ENCODE measurements at places on chromosomes 11 and 22.
A peak's percentile ranks its signal among the peaks of the same experiment; 100 is the strongest.

- peak; percentile 15 for DNase-seq
Measured at GRCh38 chr11:76234416-76235232, 28.3 kb upstream of the WNT11 start.

GRCh38 chr11:79227767-79228755 is 212.8 kb downstream of the TENM4 start:
- no peak for DNase-seq

DNA sequence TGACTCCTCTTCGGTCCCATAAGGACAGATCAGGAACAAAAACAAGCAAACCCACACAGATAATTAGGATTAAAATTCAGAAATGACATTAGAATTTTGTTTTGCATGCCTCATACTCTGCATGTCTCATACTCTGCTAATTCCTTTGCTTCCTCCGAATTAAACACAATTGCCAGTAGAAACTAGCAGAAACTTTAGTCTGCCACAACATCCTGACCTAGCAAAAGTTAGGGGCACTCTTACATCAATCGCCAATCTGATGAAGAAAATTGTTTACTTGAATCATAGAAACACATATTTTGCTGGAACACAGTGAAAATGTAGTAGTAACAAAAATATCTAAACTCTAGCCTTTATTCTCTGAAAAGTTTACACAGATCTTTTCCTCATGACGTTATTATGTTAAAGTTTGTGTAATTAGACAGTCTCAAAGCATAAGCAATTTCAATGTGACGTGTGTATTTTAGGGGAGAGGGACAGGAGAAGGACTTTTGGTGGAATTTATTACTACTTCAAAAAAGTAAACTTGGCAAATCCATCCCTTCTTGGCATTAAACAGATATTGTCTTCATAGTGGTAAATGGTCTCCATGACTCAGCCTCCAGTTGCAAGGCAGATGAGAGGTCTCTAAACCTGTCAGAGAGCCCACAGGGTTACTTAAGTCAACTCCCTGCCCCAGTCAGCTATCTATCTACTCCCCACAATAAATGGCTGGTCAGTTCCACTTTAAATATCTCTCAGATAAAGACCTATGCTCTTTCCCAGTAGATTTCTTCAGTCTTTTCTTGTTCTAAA is 249.8 kb upstream of the UBASH3B start:
- DNase-seq, result no peak

DNA sequence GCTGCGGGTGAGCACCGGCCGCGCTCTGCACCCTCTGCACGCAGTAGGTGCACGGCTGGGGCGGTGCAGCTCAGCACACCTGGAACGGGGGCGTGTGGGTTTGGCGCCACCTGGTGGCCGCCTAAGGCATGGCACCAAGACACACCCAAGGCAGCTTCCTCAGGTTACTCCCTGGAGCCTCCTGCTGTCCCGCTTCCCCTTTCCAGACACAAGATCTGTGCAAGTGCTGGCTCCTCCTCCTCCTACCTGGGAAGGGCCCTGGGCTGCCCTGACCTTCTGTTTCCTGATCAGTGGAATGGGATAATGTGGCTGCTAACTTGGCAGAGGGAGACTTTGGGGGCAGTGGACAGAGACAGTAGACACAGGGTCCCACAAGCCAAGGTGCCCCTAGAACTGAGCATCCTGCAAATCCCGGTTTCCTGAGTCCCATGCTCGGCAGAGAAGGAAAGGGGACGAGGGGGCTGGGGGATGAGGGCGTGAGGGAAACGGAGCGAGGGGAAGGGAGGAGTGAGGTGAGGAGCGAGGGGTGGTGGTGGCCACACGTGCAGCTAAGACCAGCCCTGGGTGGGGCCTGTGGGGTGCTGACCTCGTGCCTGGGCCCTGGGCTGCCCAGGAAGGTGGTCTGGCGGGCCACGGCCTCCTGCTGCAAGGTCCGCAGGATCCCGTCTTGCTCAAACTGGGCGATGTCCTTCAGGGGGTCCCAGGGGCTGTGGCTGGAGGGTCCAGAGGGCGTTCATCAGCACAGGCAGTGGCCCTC is 34.8 kb upstream of the CARS1 start:
- peak; percentile 40 for DNase-seq

DNA sequence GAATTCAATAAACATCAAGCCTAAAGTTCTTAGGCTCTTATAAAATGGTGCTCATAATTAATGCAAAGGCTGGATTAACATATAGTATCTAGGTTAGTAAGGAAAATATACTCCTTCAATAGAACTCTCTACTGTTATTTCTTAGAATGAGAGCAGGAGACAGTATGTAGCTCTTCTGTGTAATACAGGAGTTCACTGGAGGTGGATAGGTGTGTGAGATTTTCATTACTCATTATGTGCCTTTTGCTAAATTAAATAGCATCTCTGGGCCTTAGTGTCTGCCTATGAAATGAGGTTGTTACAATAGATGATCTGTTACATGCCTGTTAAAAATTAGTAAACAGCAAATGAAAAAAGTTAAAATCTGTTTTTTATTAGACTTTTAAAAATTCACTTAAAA is 20.6 kb downstream of the EED start:
- no peak for DNase-seq

- no peak for DNase-seq
Measured at GRCh38 chr11:72202571-72202970, 10.6 kb downstream of the FOLR1 start.

- DNase-seq, result no peak
Measured at GRCh38 chr11:128761339-128761738, 67.5 kb downstream of the FLI1 start.

GRCh38 chr11:64146036-64146955 is 19.6 kb downstream of the MACROD1 start:
- DNase-seq, result peak; percentile 33

DNA sequence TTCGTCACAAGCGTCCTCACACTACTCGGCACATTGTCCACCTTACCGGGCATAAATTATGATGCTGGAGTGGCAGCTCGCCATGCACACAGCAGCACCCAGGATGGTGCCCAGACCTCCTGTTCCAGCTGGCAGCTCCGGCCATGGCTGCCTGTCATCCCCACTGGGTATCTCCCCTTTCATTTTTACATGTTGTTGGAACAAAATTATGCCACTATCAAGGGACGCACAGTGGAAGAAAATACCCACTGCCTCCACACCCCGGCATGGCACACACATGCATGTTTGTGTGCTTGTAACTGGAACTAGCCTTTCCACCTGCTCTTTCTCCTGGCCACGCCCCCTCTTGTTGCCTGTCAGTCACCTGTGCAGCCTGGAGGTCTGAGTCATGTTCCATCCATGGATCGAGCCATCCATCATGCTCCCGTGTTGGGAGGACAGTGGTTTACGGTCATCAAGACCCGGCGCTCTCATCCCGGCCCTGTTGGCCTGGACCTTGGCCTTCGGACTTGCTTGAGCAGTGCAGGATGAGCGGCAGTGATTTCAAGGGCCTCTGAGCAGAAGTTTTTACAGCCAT is 1069.6 kb downstream of the BRD1 start:
- no peak for DNase-seq

DNA sequence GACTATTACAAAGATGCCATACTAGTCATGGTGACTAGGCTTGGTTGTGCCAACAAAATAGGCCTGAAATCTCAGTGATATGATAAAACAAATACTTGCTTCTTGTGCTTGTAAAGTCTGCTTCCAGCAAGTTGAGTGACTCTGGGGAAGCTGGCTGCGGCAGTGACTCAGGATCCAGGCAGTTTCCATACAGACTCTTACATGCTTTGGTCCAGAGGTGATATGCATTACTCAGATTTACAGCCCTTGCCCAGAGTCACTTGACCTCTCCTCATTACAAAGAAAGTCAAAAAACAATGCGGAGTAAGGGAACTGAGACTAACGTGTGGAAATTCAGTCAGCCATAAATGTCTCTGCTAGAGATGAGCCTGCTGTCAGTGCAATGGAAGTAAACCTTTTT is 387.5 kb downstream of the KCNA4 start:
- DNase-seq, result no peak

DNA sequence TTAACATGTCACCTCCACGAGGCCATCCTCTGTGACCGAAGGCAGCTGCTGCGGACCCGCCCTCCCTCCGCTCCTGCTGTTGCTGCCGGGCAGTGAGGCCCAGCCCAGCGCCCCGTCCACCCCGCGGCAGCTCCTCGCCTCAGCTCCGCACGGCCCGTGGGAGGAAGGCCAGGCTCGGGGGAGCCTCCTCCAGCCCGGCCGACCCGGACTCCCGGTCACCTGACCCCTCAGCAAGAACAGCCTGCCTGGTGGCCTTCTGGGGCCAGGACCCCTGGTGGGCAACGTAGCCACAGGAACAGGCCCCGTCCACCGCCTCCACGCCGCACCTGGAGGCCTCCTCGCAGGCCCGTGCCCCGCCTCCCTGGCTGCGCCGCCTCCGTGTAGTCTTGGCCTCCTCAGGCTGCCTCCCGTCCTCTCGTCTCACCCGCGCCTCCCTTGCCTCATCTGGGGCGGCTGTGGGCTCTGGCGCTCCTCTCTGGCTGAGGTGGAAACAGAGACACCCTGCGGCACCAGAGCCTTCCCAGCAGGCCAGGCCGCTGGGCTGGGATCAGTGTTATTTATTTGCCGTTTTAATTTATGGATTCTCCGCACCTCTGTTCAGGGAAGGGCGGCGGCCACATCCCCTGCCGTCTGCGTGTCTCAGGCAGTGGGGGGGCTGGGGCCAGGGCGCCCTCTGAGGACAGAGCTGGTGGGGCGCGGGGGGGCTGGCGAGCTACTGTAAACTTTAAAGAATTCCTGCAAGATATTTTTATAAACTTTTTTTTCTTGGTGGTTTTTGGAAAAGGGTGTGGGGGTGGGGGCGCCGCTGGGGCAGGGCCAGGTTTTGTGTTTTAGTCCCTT is 25.4 kb downstream of the MOB2 start:
- DNase-seq, result no peak

- no peak for DNase-seq
Measured at GRCh38 chr22:40898850-40899357, 37.0 kb upstream of the DNAJB7 start.

Measured in stimulated activated CD8-positive, alpha-beta memory T cell treated with anti-CD3 and anti-CD28 coated beads, Interleukin-12 subunit alpha, Interleukin-12 subunit beta, amount 100 ng/mL, for 1 hour (primary cell).